GM06990 (cell line): ENCODE measurements at places on chromosomes 6 and 20.

DNA sequence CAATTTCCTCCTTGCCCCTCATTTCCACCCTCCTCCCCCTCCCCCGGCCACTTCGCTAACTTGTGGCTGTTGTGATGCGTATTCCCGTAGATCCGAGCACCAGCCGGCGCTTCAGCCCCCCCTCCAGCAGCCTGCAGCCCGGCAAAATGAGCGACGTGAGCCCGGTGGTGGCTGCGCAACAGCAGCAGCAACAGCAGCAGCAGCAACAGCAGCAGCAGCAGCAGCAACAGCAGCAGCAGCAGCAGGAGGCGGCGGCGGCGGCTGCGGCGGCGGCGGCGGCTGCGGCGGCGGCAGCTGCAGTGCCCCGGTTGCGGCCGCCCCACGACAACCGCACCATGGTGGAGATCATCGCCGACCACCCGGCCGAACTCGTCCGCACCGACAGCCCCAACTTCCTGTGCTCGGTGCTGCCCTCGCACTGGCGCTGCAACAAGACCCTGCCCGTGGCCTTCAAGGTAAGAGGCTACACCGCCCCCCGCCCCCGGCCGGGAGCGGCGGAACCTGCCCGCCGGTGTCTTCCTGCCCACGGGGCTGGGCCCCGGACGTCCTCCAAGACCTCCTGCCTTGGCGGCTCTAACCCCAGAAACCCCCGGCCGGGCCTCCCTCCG is 44.9 kb upstream of the SUPT3H start:
- no peak for DNase-seq

DNA sequence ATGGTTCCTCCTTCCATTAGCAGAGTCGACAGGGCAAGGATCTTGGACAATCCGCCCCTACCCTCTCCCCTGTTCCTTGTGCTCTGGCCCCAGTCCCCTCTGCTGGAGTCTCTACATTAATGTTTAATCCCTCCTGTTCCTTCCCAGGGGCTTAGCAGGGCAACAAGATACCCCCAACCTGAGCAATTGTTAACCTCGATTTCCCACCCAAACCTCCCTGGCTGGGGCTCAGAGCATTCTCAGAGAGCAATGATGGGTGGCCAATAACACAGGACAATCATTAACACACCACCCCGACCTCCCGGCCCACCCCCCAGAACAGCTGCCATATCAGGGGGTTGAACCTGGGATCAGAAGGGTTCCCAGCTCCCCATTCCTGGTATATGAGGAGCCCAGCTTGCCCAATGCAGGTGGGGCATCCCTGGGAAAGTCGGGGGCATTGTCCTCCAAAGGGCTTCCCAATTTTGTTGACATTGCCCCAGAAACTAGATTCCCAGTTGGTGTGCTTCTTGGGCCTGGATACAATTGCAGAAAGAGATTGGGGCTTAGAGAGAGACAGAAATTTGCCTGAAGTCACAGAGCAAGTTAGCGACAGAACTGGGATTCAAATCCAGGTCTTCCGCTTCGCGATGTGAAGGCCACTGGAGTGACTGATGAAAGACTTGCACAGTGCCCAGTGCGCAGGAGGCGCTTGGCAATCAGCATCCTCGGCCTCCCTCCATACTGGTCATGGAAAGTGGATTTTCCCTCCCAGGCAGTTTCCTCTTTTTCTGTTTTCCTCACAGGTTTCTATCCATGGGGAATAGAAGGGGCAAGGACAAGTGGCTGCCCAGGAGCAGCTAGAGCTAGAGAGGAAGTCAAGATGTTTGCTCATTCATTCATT is 59.6 kb upstream of the TTPAL start:
- no peak for DNase-seq

GRCh38 chr6:98831057-98831958 is 3.1 kb upstream of the POU3F2 start:
- DNase-seq, result no peak

DNA sequence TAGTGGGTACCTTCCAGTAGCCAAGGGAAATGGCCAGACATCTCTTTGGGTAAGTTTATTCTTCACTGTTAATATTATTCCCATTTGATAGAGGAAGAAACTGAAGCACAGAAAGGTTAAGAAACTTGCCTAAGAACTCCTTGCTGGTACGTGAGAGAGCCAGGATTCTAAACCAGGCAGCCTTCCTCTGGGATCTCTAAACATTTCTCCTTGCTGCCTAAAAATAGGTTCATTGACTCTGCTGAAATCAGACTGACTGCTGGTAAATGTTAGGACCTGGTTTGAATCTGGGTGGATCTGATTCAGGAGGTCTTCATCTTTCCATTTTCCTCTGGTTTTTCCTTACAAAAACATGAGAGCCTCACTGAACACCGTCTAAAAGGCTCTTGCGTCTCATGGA is 186.9 kb downstream of the AIG1 start:
- no peak for DNase-seq

DNA sequence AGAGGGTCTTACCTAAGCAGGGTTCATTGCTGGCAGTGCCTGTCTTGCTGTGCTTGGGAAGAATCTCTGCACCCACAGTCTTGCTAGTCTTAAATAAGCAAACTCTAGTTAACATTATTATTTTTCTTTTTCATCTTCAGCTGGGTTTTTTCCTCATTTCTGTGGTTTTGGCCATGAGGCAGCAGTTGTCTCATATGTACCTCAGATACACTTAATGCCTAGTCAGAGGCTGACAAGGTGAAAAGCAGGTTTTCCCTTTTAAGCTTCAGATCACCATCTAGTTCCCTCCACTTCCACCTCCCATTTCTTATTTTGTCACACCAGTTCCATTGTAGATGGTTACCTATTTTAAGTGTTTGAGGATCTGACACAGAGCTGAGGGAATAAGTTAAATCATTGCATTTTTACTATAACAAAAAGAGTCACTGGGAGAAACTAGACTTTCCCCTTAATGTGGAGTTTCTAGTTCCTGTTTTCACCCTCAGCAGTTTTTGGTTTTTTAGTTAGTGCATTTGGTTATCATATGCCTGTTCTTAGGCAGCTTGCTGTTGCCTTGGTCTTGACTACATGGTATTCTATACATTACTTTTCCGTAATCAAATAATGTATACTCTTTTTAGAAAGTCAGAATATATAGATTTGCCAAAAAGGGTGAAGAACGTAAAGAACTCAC is 46.0 kb downstream of the AFDN start:
- no peak for DNase-seq
